ENCODE measurements at places on chromosomes 1 and 21.

DNA sequence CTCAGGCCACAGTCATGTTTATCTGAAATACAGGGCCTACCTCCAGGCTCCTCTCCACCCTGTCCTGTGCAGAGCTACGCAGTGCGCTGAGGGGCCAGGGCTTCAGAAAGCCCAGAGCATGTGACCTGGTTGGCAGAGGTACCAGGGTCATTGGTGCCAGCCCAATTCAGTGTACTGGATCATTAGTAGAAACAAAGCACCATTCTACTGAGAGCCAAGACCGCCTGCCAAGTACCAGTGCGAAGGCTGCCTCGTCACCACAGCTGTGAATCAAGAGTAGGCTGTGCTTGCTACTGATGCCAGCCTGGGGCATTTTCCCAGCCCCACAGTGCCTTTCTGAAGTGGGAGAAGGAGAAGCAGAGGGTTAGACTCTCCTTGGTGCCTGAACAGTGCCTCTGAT lies 59.8 kb downstream of the CAPN9 start:
- DNase-seq: no peak

GRCh38 chr1:94083681-94084080 lies 37.3 kb downstream of the ABCA4 start:
- no peak for DNase-seq

DNA sequence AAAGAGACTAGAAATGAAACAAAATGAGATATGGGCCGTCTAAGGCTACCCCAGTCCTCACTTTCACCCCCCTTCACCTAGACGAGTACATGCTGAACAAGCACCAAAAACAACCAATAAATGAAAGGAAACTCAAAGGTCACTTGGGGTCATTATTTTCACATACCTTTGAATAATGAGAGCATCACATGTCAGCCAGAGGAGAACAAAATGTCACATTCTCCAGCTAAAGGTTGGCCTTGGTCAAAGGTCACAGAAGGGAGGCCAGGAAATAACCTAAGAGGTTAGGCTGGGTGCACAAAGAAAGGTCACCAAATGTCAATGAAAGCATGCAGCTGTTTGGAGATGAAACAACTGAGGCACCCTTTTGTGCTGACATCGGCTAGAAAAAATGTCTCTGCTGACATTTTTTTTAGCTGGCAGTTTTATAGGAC lies 288.7 kb upstream of the USP25 start:
- no peak for DNase-seq

DNA sequence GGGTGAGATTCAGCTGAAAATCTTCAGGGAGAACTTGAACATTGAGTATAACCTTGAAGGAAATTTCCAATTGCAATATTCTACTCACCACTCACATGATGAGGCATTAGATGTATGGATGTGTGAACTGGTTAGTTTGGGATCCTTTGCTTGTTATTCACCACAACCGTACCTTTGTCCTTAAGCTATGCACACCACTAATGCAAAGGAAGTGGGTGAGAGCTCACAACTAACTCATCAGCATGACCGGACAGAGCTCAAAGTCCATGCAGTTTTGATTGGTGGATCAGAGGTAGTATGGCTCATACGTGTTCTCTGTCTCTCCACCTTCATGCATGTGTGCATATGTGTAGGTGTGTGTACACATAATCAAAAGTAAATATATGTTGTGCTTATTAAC lies 43.5 kb upstream of the MROH9 start:
- DNase-seq: no peak

DNA sequence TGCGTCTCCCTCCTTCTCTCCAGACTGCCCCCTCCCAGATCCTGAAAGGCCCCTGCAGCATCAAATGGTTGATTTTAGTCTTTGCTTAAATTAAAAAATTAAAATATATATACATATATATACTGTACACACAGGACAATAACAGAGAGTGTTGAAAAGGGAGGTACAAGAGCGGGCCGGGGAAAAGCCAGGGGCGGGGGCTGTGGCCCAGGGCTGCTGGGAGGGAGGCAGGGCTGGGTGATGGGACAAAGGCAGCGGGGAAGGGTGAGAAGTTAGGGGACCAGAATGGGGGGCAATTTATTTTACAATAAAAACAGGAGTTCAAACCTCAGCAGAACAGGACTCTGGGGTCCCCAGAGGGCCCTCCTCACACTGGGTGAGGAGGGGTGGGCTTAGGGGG lies 10.5 kb downstream of the ARL8A start:
- DNase-seq: no peak

DNA sequence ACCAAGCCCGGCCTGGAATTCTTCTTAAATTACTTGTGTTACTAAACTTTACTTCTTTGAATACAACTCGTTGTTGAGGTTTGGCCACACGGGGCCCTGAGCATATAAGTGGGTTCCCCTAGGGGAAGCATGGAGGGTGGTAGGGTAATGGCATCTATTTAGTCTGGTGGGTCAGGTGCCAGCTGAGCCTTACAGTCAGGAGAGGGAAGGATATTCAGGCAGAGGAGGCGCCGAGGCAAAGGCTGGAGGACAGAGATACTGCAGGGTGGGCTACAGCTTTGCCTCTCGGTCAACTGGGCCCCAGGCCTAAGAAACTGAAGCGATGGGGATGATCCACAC lies 424 bp upstream of the NECAP2 start:
- no peak for DNase-seq

DNA sequence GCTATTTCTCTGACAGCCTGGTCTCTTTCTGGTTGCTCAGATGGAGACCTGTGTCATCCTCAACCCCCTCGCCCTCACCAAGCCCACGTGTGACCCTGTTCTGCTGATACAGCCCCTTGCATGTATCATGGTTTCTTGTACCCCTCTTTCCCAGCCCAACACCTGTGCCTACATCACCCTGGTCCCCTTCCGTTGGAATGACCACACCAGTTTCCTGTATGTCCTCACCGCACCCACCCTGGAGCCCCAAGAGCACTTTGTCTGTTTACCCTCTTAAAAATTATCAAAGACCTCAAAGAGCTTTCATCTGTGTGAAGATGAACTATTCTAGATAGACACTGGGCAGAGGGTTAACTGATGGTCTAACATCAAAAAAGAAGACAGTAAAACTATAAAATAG lies 179.5 kb downstream of the GALNT2 start:
- DNase-seq: no peak

DNA sequence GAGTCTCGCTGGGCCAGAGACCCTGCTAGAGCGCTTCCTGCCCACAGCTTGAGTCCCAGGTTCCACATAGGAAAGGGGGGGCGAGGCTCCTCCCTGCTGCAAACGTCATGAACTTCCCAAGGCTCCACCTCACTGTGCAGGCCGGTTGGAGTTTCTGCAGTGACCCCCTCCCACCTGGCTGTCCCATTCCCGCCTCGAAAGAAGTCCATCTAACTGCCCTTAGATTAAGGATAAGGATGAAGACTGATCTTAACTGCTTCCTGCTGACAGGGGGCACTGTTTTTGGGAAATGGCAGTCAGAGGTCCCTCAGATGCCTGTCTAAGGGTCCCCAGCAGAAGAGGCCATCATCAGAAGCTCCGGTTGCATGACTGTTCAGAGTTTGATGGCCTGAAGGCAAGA lies 62.7 kb downstream of the STUM start:
- DNase-seq: no peak

- peak; percentile 33 for DNase-seq
These were observed 1.5 kb downstream of the GPATCH4 start for GRCh38 chr1:156599811-156600210.

GRCh38 chr1:184792450-184792969 lies 37.9 kb upstream of the EDEM3 start:
- peak; percentile 27 for DNase-seq

GRCh38 chr1:197838836-197839235 lies 63.6 kb upstream of the DENND1B start:
- no peak for DNase-seq

DNA sequence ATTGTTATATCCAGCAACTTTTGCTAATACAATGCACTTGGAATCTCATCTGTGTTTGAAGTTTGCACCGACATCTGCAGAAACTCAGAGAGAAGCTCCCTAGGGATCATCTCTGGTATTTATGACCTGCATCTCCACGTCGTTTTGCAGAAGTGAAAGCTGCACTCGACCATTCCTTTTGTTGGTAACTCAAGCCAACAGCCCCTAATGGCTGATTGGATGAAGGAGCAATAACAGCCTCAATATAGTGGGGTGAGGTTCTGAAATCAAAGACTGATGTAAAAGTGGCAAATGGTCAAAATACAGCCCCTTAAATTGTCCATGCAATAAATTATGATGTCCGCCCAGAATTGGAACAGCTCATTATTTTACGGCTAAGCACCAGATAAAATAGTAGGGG lies 344.2 kb upstream of the KAZN start:
- DNase-seq: no peak

GRCh38 chr1:162678439-162678838 lies 46.2 kb downstream of the DDR2 start:
- no peak for DNase-seq

- no peak for DNase-seq
These were observed 53.1 kb downstream of the VANGL2 start for GRCh38 chr1:160453443-160453842.

DNA sequence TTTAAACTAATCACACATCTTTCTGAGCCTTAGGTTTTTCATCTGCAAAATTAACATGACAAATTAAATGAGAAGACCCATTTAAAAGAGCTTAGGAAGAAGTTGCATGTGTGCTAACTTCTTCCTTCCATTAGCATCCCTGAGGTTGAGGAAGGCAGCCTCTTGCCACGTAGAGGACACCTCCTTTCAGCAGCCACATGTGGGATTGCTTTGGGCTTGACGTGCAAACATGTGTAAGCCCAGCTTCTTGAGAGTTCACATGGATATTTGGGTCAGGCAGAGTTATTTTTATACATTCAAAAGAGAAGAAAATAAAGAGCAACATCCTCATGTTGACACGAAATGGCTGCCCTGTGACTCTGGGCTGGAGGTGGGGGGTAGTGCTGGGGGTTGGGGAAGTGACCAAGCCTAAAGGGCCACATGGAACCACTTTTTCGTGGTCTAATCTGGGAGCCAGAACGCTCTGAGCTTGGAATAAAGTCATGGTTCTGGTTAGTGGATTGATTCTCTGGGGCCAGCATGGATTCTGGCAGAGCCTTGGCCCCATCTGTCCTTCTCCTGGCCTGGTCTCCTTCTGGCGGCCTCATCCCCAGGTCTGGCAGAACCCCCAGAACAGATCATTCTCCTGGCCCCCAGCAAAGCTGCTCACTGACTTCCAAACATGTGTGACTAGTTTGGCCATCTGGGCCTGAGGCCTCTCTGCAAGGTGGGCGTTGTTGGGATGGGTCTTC lies 137.1 kb upstream of the USP24 start:
- no peak for DNase-seq

GRCh38 chr21:28235169-28235895 lies 757.3 kb downstream of the LTN1 start:
- no peak for DNase-seq

DNA sequence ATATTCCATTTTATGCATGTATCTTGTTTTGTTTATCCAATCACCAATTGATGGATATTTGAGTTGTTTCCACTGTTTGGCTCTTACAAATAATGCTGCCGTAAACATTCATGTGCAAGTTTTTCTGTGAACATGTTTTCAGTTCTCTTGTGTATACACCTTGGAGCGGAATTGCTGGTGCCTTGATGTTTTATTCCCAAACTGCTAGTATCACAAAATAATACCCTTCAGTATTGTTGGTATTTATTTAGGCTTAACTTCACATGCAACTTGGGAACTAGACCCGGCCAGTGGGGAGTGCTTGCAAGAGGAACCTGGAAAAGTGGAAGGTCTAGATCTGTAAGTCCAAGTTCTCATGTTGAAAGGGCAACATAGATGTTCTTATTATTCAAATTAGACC lies 115.9 kb downstream of the CRYAA start:
- DNase-seq: no peak

GRCh38 chr1:181169281-181169865 lies 80.9 kb downstream of the IER5 start:
- no peak for DNase-seq

DNA sequence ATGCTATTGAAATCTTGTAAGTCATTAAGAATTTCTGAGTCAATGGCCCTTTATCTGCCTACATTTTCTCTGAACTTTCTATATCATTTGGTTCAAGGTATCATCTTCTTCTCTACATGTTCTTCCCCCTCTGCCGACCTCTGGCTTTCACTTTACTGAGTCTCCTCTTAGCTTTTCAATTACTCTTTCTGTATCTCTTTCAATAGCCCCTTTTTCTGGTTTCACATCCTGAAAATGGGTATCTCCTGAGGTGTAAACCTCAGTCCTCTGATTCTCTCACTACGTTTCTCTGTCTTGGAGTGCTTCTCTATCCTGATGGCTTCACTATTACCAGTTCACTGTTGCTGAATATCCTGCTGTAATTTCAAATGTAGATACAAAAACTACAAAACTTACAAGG lies 98.9 kb downstream of the LYST start:
- no peak for DNase-seq

DNA sequence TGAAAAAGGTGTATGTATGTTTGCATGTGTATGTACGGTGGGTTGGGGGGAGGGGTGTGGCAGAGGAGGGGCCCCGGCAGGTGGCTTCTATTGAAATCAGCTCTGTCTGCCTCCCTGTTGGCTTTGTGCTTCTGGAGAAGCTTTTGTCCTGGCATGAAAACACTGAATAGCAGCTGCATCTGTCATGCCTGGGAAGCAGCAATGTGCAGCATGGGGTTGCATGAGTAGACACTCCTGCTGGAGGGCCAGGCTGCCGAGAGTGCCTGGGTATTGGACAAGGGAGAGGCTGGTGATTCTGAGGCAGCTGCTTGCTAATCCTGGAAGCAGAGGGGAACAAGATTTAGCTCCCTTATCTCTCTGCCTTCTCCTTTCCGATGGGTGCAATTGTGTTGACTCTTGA lies 20.5 kb downstream of the MAPKAPK2 start:
- DNase-seq: no peak

GRCh38 chr1:171142416-171143385 lies 42.4 kb upstream of the FMO2 start:
- DNase-seq: no peak

- DNase-seq: no peak
These were observed 4.9 kb upstream of the C1orf185 start for GRCh38 chr1:51097171-51097570.

DNA sequence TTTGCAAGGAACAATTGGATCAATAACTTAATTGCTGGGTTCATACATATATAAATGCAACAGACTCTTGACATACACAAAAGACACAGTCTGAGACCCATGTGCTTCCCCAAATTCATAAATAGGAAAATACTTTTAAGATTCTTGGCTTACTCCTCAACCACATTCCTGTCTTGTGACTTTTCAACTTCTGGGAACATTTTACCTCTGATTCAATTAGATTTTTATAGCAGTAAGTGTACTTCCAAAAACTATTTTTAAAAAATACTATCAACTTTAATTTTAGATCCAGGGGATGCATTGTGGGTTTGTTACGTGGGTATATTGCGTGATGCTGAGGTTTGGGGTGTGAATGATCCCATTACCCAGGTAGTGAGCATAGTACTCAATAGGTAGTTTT lies 406.7 kb downstream of the RPS6KC1 start:
- no peak for DNase-seq

- DNase-seq: no peak
These were observed 192.5 kb downstream of the FOXD2 start for GRCh38 chr1:47630346-47630745.

- no peak for DNase-seq
These were observed 8.8 kb upstream of the CEP85 start for GRCh38 chr1:26225033-26225831.

Measured in erythroblast (primary cell).